EH (cell line): ENCODE measurements at places on chromosomes 2 and 18.

DNA sequence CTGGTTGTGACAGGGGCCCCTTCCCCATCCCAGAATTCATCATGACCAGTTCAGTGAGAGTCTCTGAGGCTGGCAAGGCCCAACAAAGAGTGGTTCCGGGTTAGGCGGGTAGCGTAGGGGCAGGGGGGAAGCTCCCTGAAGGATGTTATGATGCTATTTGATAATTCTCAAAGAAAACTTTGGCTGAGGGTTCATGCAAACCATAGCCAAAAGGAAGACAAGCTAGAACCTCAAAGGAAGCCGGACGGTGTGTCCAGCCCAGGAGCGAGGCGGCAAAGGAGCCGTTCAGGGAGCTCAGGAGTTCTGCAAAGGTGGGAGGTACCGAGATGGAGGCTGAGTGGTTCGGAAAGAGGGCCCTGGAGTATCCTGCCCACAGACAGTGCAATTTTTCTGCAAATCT, 226.8 kb upstream of the RAB6C start:
- no peak for DNase-seq

- no peak for DNase-seq
Measured at GRCh38 chr2:185082749-185083148, 484.4 kb downstream of the ZNF804A start.

DNA sequence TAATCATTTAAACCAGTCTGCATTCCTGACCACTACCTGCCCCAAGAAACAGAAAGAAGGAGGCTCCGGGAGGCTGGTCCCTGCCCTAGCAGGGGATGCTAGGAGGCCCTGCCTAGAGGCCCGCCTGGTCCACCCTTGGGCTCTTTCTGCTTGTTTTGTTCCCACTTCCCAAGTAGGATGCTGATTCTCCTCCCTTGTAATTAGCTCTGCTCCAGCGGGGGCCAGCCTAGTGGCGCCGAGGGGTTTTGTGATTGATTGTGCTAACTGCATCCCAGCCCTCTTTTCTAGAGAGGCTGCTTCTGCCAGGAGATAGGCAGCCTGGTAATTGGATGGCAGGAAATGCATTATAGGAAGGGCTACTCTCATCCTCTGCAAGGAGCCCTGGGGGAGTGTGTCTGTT, 220.0 kb downstream of the LOXHD1 start:
- DNase-seq: no peak

- DNase-seq: no peak
Measured at GRCh38 chr2:11480406-11480805, 14.4 kb upstream of the E2F6 start.

DNA sequence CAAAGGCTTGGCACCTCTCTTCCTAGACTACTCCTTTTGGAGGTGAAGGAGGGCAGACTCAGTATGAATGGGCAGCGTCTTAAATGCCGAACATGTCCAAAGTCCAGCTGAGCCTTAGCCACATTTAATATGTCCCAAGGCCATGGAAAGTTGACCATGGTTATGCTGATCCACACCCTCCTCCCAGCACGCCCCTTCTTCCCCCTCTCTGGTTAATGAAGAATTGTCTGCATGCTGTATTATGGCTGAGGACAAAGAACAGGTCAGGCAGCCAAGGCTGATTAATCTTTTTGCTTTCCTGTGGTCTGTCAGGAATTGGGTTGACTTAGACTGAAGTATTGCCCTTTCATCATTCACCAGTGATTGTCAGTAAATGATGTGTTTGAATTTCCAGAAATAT, 5.8 kb upstream of the MYOM1 start:
- no peak for DNase-seq

DNA sequence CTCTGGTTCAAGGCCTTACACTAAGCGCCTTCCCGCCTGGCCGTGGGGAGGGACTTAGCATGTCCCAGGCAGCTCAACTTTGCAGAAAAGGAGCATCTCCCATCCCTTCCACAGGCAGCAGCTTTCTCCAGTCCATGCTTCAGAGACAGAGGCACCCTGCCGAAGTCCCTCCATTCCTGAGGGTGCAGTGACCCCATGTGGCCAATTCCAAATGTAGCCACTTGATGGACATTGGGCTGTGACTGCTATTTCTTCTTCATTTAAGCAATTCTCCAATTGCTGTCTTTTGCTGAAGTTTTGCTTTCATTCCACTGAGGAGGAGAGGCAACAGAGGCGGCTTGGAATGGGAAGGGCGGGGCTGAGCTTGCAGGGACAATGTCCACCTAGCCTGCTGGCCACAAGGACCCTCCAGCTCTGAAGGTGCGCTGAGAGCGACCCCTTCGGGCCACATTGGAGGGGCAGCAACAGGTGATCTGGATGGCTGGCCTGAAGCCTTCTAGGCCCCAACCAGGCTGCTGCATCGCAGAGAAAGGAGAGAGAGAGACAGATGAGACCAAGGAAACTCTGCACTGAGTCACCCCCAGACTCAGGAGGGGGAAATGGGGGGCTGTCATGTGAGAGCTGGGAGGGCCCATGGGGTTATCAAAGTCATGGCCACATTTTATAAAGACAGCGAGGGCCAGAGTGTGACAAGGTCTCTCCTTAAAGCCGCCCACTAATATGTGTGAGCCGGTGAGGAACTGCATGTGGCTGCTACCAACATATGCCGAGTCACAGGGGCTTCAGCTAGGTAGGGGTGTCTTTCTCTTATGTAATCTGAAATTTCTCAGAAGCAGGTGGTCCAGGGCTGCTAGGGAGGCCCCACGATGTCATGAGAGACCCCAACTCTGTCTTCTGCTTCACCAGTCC, 61.3 kb downstream of the LONRF2 start:
- peak; percentile 82 for DNase-seq

DNA sequence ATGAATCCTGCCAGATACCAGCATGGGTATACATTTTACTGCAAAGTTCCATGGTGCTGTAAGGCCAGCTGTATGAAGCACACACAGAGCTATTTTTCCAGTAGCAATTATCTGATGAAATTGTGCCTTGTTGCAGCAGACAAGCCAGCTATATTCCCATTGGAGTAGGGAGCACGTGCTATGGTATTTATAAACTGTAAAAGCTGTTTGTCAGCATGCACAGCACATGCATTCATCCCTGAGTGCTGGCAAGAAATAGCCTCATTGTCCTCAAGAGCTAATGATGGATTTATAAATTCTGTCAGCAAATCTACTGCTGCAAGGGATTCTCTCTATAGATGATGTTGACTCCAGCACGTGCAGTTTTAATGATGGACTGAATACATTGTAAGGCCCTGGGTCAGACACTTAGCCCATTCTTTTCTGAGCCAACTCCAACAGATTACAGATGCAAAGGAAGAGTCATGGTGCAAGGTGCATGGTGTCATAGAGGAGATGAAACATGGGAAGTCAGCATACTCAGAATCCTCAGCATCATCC, 61.7 kb downstream of the KCNS3 start:
- no peak for DNase-seq

DNA sequence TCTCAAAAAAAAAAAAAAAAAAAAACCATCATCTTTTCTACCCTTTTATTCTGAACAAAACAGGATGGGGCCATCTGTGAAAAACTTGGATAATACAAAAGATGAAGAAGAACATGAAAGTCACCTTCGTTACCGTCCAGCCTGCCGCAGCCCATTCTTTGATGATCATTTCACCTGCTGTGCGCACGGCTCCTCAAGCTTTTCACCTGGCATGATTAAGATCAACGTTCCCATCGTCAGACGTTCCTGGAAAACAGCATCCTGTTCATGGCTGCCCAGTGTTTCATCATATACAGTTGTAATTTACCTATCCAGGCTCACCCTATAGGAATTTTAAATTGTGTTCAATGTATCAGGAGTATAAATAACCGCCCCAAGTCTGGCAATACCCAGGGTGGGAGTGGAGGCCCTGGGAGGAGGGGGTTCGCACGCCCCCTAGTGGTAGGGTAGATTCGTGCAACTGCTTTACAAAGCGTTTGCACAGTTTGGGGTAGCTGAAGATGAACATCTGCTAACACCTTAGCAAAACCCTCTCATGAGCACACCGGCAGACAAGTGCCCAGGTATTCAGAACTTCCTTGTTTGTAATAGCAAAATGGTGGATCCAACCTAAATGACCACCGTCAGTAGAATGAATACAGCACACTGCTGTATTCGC, 49.0 kb upstream of the GLI2 start:
- no peak for DNase-seq

DNA sequence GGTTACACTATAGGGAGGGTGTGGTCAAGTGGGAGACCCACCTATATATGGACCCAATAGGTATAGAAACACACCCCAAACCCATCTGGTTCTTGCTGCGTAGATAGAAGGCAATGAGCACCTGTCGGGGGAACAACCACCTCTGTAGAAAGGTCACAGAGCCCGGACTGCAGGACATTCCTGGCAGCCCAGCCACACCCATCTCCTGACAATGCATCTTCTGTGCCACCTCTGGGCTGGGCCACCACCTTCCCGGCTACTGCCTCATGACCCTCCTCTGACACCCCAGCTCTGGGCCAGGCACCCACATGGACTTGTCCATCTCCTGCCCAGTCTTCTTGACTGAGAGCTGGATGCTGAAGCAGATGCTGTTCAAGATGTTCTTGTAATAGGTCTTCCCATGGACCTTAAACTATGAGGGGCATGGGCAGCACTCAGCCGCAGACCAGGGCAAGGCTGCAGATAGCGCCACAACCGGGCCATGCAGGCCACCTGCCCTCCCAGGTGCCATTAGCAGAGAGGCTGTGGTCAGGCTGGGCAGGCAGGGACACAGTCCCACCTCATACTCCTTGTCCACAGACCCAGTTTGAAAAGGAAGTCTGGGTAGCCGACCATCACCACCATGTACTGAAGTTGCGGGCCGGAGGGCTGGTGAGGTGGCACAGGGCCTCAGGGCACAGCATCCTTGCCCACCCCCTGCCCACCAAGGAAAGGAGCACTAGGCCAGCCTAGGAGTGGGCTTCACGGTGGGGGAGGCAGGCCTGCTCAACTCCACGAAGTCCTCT, 9.3 kb downstream of the ALPG start:
- no peak for DNase-seq

DNA sequence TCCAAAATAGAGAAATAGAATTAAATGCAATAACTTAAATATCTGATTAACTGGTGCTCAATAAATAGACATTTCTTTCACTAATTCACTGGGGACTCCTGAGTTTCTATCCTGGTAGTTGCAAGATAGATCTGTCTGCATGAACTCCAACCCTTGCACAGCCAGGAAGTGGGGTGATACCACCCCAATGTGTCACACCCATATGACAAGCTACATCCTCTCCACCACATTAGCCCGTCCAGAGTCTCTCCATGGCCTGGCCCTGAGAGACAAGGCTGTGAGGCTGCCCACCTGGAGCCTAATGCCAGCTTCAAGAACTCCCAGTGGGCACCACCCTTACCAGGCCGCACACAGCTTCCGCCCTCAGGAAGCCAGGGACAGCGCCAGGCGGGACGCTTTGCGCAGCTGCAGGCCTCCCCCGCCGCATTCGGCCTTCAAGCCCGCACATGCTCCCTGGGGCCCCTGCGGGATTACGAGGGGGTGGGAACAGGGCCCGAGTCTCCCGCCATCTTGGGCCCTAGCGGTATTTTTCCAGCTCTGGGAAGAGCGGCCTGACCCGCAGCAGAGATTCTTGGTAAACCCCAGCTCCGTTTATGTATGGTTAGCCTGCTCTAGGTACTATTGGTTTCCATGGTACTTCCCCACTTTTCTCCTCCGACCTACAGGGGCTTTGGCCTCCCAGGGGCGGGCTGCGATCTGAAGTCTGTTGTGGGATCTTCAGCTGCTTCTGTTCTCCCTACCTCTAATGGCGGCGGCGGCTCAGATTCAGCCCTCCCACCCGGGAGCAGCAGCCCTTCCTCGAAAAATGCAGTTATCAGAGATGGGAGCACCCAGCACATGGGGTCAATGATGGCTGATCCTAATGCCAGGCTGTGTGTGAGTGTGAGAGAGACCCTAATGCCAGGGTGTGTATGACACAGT, at the start of gene TDRD15:
TSS of gene TDRD15 (plus strand) at position 496 of the 921 bp plus-strand sequence. CDS start 13,500 bp downstream, outside the sequence.
- DNase-seq: no peak

DNA sequence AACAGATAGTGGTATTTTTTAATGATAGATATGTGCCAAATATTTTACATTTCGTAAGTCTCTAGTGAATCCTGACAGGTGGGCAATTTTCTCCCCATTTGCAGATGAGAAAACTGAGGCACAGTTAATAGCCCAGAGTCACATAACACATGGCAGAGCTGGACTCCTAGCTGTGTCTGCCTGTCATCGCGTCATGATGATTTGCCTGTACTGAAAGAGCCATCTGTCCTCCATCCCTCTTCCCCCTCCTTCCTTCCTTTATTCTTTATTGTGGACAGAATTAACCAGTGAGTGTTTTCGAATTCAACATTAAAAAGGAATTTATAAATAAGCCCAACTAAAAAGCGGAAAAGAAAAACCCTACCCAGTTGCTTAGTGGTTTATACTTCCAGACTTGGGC, 3.2 kb downstream of the DNAJB2 start:
- DNase-seq: no peak

DNA sequence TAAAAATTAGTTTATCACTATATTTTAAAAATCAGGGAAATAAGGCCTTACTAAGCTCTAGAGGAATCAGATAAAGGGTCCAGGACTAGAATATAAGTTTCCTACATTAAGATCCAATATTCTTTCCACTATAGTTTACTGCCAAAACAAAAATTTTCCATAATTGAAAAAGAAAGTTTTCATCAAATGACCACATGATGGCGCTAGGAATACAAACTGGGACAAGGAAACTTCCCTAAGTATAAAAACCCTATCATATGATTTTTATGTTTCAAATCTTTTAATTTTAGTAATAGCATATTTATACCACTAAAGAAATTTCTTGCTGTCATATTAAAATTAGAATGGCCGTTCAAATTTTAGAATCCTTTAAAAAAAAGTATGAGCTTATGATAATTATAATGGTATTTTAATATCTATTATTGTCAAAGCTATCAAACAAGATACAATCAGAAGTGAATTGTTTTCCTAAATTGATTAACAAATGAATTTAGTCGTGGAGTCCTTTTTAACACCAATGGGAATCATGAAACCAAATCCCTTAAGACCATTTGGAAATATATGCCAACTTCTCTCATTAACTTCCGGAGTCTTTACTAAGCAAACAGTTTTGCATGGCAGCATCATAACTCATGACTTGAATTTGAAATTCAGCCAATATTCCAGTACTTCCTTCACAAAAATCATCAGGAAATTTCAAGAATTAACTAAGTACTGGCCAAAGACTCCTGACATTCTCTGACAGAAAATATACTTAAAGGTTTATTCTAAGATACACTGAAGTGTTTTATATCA, 70.3 kb downstream of the SCN1A start:
- DNase-seq: peak; percentile 37

GRCh38 chr2:127170452-127171197, 49.5 kb downstream of the CYP27C1 start:
- no peak for DNase-seq

GRCh38 chr2:202774104-202774503, 97.5 kb downstream of the ICA1L start:
- no peak for DNase-seq

- peak; percentile 78 for DNase-seq
Measured at GRCh38 chr2:28594332-28595108, 98.7 kb downstream of the PLB1 start.
